ENCODE measurements at places on chromosomes 7 and 10.

DNA sequence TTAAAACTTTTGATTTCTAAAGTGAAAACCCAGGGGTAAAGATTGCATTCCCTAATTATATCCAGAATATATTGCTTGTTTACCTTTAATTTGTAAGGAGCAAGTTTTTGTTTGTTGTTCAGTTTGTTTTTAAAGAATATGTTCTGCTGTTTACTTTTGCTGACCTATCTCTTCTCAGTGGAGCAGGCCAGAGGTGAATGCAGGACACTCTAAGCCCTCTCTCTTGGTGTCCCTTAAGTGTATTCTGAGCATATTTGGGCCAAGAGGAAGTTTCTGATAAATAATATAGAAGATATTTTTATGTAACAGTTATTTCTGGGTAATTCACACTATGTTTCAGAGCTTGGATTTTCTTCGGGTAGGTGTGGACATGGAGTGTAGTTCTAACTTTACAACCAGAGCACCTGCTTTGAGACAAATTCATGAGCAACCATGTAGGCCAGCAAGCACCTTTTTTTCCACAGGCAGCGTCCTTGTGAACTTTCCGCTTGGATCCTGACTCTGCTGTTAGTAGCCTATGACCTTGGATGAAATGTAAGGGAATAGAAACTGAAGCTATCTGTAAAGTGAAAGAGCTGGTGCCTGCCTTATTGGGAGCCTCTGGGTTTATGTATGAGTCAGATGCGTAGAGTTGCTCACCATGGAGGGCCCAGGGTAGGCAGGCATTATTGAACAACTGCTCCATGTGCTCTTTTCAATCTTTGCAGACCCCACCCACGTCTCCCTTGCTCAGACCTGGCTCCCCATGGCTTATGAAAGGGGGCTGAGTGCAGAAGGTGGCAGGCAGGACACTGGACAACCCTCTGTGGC lies 16.1 kb downstream of the OGDH start:
- DNase-seq: peak; percentile 39

DNA sequence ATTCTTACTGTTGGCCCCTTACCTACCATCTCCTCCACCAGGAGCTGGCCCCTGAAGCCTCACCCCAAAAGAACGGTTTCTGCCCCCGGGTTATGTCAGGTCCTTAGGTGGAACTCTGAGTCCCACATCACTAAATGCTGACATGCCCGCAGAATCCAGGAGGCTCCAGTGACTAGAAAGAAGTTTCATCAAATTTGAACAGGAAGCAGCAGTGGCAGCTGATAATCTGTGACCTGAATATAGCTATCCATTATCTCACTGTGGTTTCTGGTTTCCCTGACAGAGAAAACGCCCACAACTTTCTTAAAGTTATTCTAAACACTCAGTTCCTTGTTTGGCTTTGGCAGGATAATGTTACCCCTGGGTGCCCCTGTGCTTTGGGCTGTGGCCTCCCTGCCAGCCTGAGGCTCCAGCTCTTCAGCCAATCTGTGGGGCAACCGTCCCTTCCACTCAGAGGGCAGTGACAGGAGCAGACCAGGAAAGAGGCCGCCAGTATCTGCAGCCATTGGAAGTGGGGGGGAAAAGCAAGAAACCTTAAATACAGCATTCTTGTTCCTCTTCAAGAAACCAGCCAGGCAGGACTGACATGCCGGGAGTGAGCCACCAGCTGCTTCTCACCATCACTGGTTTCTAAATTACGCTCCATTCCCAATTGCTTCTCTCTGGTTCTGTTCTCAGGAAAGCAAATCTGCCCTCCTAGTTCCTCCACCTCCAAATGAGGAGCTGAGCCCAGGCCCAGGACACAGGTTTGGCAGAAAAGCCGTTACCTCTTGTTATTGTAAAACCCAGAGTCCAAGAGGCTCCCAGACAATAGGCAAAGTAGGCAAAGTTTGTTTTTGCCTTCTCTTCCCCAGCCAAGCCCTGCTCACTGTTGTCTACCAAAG lies 41.2 kb upstream of the VCL start:
- no peak for DNase-seq

DNA sequence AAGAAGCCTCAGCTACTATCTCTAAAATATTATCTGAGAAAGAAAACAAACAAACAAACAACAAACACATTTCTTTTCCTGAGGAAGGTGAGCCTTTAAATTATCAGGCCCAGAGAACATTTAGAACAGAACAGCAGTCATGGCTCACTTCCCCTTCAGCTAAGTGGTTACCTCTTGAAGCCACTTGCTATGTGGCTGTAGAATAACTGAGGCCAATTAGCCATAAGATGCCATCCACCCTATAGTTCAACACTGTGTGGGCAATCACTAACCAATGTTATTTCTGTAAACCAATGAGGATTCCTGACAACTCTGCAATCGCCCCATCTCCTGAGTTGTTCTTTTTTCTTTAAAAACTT lies 3.7 kb upstream of the UPP1 start:
- no peak for DNase-seq

DNA sequence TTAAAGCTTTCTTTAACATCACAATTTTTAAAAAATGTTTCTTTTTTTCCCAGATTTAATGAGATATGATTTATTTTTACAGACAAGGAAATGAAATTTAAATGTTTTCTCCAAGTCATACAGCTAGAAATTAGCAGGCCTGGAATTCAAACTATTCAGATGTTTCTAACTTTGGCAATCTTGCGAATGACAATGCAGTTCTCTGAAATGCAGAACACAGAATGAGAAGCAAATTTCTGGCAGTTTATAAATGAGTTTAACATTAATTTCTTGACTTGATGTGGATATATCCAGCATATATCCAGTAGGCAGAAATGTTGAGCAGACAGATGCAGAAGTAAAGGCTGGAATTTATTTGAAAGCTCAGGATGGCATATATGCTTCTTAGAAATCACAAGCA lies 227.5 kb downstream of the THSD7A start:
- DNase-seq: no peak

DNA sequence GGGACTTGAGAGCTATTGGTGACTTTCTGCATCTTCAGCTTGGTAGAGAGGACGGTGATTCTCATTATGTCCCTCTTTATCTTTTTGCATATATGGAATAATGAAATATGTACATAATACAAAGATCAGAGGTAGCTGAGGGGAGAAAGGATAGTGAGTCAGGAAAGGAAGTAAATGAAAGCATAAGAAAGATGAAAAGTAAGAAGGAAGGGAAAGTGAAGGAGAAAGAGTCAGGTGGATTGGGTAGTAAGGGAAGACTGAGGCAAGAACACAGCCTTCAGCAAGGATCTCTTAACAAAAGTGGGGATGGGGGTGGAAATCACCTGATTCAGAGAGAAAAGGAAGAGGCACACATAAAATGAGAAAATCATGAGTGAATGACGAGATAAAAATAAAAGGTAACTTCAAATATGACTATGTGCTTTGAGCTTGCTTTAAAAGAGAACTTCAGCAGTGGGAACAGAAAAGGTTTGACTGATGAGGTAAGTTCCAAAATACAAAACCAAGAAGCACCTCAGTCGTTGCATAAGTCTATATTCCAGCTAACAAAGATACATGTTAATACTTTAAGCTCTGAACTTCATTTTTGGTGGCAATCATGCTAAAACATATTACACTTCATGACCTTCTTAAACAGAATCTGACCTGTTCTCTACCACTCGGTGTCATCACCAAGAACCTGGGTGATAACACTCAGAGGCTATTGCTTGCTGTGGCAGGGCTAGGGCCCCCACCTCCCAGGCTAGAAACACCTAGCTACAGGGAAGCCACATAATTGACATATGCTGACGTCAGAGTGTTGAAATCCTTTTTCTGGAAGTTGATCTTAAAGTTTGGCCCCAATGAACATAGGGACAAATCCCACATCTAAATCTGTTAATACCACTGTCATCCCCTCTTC lies 32.9 kb downstream of the NRCAM start:
- no peak for DNase-seq

GRCh38 chr7:148022832-148023231 lies 567.7 kb upstream of the C7orf33 start:
- no peak for DNase-seq

DNA sequence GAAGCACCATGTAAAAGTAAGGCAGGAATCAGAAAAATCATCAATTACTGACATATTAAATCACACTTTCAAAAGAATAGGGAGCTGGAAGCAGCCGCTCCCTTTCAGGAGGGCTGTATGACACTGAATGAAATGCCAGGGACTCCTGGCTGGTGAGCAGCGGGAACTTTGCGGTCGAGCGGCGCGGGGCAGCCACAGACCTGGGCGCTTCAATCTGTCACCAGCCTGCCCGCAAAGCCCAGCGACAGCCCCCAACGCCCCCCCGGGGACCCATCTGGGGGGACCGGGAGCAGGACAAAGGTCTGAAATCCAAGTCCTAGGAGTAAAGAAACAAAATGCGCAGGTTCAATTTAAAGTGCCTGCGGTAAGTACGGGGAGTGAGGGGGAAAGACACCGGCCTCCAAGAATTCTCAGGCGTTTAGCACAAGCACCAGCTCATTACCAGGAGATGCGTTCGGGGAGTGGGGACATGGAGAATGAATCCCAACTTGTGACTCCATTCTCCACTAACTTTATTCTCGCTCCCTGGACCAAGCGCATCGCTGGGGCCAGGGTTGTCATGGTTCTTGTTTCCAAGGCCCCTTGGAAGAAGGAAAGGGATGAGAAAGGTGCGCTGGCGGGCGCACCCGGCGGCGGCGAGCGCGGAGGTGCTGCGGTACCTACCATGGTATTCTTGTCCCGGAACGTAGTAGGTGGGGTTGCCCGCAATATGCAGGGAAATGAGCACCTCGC lies 824 bp downstream of the RELN start:
- no peak for DNase-seq

GRCh38 chr10:10125676-10126075 lies 892.0 kb upstream of the CELF2 start:
- no peak for DNase-seq

GRCh38 chr10:11881477-11882417 lies 58.6 kb downstream of the PROSER2 start:
- no peak for DNase-seq

DNA sequence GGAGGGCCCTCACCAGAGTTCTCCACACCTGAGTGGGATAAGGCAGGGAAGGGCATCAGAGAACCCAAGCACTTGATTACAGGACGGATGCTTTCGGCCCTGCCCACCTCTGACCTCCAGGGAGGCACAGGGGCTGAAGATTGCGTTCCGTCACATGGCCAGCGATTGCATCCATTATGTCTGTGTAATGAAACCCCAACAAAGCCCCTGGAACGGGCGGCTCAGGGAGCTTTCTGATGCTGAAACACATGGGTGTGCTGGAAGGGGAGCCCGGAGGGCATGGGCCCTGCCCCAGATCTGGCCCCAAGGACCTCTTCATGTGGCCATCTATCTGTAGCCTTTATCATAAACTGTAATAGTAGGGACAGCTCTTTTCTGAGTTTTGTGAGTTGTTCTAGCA lies 117.2 kb downstream of the PTPN20 start:
- no peak for DNase-seq

DNA sequence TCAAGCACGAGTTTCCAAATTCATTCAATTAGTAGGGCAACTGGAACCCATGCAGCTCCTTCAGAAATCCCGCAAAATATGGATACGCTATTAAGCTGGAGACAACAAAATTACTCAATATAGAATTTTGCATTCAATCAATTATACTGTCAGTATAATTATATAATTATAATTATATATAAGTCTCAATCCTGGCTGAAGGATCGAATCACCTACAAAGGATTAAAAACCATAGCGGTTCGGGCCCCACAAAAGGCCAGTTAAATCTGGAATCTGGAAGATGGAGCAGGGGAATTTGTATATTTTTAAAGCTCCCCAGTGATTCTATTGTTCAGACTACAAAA lies 55.7 kb downstream of the FHIP2A start:
- DNase-seq: no peak

- no peak for DNase-seq
Observed at GRCh38 chr10:77513220-77513619, 124.4 kb downstream of the KCNMA1 start.

GRCh38 chr7:118006979-118007378 lies 133.7 kb upstream of the CTTNBP2 start:
- no peak for DNase-seq

DNA sequence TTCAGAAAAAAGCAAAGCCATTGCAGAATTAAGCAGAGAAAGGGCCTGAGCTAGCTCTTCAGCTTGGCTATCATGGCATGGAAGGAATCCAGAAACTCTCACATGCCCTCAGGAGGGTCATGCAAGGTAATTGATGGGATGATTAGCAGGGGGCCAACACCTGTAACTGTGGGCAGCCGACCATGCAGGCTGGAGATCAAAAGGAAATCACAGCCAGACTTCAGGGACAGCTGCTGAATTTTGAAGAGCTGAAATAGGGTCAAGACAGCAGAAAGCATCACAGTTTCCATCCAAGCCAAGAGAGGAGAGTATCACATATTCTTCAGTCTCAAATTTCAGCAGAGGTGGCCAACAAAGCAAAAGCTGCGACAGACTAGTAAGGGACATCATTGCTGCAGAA lies 239.6 kb upstream of the STEAP1 start:
- DNase-seq: no peak

DNA sequence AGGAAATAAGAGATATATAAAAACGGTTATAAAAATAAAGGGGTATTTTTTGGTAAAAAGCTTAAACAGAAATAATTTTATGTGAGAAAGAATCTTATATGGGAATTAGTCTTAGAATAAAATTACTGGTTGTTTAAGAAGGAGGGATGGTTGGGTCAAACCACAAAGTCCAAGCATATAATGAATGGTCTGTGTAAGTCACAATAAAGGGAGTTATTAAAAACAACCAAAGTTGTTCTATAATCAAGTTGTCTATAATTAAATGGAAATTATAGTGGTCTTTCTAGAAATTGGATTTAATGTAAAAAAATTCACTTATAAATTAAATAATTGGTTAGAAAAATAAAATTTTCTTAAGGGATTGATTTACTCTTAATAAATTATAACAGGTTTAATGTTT lies 304.8 kb downstream of the POM121L12 start:
- DNase-seq: no peak

DNA sequence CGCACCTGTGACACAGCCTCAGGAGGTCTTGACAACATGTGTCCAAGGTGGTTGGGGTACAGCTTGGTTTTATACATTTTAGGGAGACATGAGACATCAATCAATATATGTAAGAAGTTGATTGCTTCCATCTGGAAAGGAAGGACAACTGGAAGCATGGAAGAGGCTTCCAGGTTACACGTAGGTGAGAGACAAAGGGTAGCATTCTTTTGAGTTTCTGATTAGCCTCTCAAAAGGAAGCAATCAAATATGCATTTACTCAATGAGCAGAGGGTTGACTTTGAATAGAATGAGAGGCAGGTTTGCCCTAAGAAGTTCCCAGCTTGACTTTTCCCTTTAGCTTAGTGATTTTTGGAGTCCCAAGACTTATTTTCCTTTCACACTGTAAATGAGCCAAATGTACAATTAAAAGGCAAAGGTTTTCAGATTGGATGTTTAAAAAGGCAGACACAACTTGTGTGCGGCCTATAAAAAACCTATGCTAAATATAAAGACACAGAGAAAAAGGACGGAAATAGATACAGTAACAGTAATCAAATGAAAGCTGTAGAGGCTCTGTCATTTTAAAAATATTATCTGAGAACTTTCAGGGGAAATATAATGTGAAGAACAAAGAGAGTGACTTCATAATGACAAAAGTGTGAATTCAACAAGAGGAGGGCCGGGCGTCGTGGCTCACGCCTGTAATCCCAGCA lies 65.7 kb upstream of the LANCL2 start:
- no peak for DNase-seq

- DNase-seq: no peak
Observed at GRCh38 chr7:134129856-134130523, 2.9 kb downstream of the LRGUK start.

- DNase-seq: peak; percentile 52
Observed at GRCh38 chr10:5551531-5552375, 27.0 kb downstream of the CALML3 start.

- no peak for DNase-seq
Observed at GRCh38 chr7:43476896-43477295, 106.0 kb upstream of the STK17A start.

- no peak for DNase-seq
Observed at GRCh38 chr7:140646931-140647647, 6.5 kb upstream of the DENND2A start.
